ENCODE measurements at places on chromosomes 6 and 20. TPM values are rescaled to one million over a fixed set of nuclear protein-coding genes. Genes with fewer than 3 reads are reported as not detected.

DNA sequence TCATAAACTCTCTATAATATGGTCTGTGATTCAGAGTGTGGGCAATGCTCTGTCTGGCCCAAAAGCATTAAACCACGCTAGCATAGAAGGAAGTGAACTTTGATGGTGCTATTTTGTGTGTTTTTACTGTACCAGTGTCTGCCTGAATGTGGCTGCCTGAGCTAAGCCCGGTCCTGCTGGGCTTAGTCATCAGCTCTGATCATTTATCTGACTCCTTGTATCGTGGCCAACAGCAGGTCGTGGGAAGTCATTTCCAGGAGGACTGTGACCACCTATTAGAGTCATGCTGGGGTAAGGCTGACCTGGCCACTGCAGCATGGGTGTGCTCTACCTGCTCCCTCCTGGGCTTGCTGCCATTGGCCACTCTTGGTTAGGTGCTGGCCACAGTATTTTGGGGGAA, 239.1 kb upstream of the CEP162 start:
- H3K27ac ChIP-seq = no peak overlapping the region
- no peaks in the 10 kb centered on the region for H3K4me1 ChIP-seq
- H3K27me3 ChIP-seq = no peaks in the 10 kb centered on the region
- no peak for DNase-seq
- H3K36me3 ChIP-seq = no peaks in the 10 kb centered on the region
- no peak overlapping the region for H3K4me3 ChIP-seq

GRCh38 chr20:56187534-56188165, 60.9 kb upstream of the MC3R start:
- H3K27me3 ChIP-seq = no peaks in the 10 kb centered on the region
- DNase-seq = no peak
- peaks cover 9% of the 10 kb centered on the region for H3K4me1 ChIP-seq
- H3K27ac ChIP-seq = no peak overlapping the region
- no peaks in the 10 kb centered on the region for H3K36me3 ChIP-seq

DNA sequence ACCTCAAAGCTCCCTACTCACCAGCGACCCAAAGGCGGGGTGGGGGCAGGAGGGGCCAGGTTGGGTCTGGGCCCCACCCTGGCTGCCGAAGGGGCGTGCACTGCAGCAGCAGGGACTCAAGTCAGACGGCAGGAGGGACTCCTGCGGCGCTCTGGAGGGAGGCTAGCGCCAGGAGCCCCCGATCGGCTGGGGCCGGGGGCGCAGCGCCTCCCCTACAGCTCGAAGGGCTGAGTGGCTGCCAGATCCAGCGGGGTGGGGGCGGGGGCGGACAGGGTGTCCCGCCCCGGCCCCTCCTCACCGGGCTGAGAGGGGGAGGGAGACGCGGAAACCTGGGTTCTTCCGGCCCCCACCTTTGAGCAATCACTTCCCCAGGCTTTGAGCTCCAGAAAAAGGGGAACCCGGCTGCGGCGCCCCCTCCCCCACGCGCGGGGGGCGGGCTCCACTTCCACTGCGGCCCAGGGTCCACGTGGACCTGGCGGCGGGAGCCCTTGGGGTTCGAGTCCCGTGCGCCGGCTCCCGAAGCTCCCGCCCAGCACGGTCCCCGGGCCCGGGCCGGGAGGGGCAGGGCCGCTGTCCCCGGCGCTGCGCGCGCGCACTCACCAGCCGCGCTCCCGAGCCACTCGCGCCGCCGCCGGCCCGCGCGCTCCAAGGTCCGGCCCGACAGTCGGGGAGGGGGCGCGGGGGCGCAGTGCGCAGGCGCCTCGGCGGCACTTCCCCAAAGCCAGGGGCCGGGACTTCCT, at the start of gene RGS19:
RGS19 (minus strand) TSS at position 246 of the 740 bp plus-strand sequence. CDS start 2,632 bp downstream, outside the sequence.
- DNase-seq = no peak
- H3K27me3 ChIP-seq = peaks cover 33% of the 10 kb centered on the region
- no peaks in the 10 kb centered on the region for H3K36me3 ChIP-seq

DNA sequence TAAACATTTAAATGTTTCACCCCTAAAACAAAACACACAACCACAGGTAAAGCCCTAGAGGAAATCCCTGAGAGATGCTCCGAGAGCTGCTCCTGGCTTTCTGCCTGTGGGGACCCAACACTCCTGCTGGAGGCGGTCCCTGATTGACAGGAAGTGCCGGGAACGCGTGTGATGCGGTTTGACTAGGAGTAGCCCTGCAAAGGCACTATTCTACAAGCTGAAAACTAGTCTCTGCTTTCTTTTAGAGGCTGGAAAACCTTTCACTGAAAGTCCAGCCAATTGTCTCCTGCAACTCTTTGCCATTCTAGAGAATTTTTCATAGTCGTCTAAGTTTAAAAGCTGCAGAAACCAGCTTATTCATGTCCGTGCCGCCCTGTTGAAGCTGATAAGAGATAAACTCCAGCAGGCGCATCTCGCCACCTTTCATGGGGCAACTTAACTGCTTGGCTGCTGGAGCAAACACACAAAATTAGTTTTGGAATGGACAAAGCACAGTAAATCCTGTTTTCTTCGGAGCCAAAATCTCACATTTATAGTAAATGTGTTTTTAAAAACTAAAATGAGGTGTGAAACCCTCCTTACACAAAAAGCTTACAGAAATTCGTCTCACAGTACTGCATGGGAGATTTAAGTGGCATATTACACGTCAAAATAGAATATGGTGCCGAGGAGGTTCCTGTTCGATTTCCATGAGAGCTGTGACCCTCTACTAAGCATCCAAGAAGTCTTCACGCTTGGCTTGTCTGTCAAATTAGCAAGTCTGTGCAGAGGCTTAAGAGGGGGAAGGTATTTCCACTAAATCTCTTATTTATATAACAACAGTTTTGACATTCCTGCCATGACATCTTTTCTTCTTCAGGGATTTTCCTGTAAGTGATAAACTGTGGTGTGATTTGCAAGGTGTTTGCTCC, 46.9 kb downstream of the DACT2 start:
- peaks cover 50% of the 10 kb centered on the region for H3K27me3 ChIP-seq
- H3K27ac ChIP-seq = no peak overlapping the region
- H3K36me3 ChIP-seq = no peaks in the 10 kb centered on the region
- peaks cover 7% of the 10 kb centered on the region for H3K4me1 ChIP-seq

- no peak for DNase-seq
- no peak overlapping the region for H3K4me3 ChIP-seq
- no peaks in the 10 kb centered on the region for H3K36me3 ChIP-seq
These were observed 35.2 kb upstream of the BCLAF1 start for GRCh38 chr6:136324686-136325380.

DNA sequence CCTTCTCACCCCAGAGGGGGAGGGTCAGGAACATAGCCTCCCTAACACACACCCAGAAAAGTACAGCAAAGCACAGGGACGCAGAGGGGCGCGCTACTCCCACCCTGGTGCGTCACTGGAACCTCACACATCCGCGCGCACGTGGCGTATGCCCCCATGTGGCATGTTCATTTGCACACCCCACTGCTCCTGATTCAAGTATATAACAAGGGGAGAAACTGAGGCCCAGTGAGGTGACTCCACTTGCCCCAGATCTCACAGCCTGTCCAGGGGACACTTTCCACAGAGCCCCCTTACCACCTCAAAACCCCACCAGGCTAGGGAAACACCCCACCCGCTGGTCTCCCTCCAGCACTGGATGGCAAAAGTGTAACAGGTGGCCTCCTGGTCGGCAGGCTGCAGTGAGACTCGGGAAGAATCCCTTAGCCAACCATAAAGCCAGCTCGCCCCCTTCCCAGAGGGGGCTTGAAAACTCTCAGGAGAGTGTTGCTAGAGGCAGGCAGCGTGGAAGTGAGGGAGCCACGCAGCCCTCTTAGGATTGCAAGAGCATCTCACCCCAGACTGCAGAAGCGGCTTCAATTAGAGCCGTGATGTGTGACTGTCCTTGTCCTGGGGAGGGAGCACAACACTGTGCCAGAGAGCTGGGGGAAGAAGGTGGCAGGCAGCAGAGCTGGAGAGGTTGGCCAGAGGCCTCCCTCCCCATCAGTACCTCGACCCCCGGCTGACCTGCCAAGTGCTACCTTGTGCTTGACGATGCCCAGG, at the start of gene GRM4:
GRM4 (minus strand) TSS at position 67 of the 762 bp plus-strand sequence. CDS start 12,591 bp downstream, outside the sequence.
- peaks cover 35% of the 10 kb centered on the region for H3K27me3 ChIP-seq
- H3K4me3 ChIP-seq = peak within 1 kb of the TSS; percentile 21
- H3K36me3 ChIP-seq = no peaks in the 10 kb centered on the region
- DNase-seq = no peak
- no peak within 1 kb of the TSS for H3K27ac ChIP-seq
- peaks cover 28% of the 10 kb centered on the region for H3K4me1 ChIP-seq

DNA sequence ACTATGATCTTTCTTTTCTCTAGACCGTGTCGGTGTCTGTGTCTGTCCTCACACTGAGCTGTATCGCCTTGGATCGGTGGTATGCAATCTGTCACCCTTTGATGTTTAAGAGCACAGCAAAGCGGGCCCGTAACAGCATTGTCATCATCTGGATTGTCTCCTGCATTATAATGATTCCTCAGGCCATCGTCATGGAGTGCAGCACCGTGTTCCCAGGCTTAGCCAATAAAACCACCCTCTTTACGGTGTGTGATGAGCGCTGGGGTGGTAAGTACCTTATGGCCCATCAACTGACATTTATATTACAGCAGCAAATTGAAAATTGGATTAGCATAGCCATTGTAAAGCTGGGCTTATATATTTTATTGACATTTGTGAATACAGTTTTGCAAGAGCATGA, 72.2 kb upstream of the GFRAL start:
- no peaks in the 10 kb centered on the region for H3K36me3 ChIP-seq
- no peaks in the 10 kb centered on the region for H3K27me3 ChIP-seq
- no peak overlapping the region for H3K27ac ChIP-seq
- no peaks in the 10 kb centered on the region for H3K4me1 ChIP-seq
- no peak overlapping the region for H3K4me3 ChIP-seq

DNA sequence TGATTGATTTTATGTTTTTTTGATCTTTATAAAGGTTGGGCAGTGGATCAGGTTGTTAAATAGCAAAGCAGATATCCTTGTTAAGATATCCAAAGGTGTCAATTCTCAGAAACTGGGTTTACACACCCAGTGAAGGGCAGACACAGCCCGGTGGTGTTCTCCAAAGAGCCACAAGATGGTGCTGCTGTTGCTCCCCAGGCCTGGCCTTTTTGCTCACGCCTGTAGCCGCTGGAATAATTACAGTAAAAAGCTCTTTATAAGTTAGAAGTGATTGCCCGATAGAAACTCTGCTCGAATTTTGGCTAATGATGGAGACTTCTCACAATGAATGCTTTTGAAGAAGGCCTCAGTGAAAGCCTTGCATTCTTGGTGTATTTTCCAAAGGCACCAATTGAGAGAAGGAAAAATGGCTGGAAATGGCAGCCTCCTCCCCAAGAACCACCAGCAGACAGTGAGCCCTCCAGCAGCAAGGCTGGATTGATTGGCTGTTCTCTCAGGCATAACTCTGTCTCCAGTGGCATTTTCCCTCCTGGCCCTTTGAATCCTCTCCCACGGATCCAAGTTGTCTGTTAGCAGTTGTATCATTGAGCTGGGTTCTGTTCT, 120.5 kb upstream of the CHD6 start:
- no peaks in the 10 kb centered on the region for H3K4me1 ChIP-seq
- H3K27me3 ChIP-seq = no peaks in the 10 kb centered on the region
- H3K36me3 ChIP-seq = no peaks in the 10 kb centered on the region
- no peak for DNase-seq

DNA sequence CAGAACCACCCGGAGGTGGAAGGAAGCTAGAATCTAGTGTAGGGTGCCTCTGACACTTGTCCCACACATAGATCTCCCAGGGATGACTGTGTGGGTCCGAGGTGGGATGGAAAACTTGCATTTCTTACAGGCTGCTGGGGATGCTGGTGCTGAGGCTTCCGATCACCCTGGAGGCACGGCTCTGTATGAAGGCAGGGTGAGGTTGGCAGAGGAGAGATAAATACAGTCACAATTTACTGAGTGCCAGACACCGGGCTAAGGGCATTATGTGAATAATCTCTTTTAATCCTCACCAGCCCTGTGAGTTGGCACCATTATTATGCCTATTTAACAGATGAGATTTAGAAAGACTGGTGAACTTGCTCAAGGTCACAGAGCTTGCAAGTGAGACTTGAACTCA, 250.2 kb upstream of the RREB1 start:
- no peaks in the 10 kb centered on the region for H3K36me3 ChIP-seq
- no peak for DNase-seq
- peak overlapping the region; percentile 92 for H3K27ac ChIP-seq
- peaks cover 27% of the 10 kb centered on the region for H3K4me1 ChIP-seq
- no peak overlapping the region for H3K4me3 ChIP-seq

DNA sequence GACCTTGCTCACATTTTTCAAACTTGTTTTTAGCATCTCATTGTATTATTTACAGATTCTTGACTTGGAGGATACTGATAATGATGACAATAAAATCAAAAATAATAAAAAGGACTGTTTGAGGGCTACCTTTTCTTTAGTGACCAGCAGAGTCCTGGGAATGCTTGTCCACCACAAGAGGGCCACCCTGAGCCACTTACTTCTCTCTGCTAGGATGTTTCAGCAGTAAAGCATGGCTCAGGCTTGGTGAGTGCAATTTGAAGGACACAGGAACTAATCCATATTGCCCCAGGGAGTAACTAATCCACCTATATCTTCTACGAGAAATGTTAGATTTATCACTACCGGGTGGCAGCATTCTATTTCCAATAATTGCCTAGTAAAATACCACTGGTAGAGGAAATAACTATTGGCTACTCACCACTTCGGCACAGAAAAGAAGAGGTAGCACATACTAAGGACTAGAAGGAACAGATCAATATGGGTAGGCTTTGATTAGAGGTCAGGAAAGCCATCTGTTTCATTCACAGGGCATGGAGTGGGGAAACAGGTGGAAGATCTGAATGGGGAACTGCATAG, 5.8 kb upstream of the KIAA0408 start:
- H3K4me1 ChIP-seq = peaks cover 17% of the 10 kb centered on the region
- H3K27me3 ChIP-seq = no peaks in the 10 kb centered on the region
- no peak overlapping the region for H3K4me3 ChIP-seq
- no peaks in the 10 kb centered on the region for H3K36me3 ChIP-seq

GRCh38 chr6:142291512-142291911, 10.3 kb upstream of the ADGRG6 start:
- no peaks in the 10 kb centered on the region for H3K36me3 ChIP-seq
- H3K4me1 ChIP-seq = no peaks in the 10 kb centered on the region
- H3K27me3 ChIP-seq = no peaks in the 10 kb centered on the region
- DNase-seq = no peak
- no peak overlapping the region for H3K27ac ChIP-seq

GRCh38 chr6:117143647-117144046, 121.7 kb upstream of the VGLL2 start:
- no peaks in the 10 kb centered on the region for H3K27me3 ChIP-seq
- no peaks in the 10 kb centered on the region for H3K4me1 ChIP-seq
- H3K36me3 ChIP-seq = no peaks in the 10 kb centered on the region
- H3K27ac ChIP-seq = no peak overlapping the region
- DNase-seq = no peak

The CASS4 gene
- total RNA-seq = 1.3 TPM

The UNC5CL gene
- 0.48 TPM for total RNA-seq

The KIF3B gene
- 13.7 TPM for total RNA-seq

The DNMT3B gene
- 0.68 TPM for total RNA-seq

The NINL gene
- 2.5 TPM for total RNA-seq

The TMEM244 gene
- total RNA-seq = not detected

All from esophagus squamous epithelium (tissue), 5 donors.